ENCODE measurements at places on chromosomes 16 and 17.
A peak's percentile ranks its signal among the peaks of the same experiment; 100 is the strongest.

GRCh38 chr17:21239680-21240368 is 13.4 kb downstream of the NATD1 start:
- peak; percentile 74 for DNase-seq

DNA sequence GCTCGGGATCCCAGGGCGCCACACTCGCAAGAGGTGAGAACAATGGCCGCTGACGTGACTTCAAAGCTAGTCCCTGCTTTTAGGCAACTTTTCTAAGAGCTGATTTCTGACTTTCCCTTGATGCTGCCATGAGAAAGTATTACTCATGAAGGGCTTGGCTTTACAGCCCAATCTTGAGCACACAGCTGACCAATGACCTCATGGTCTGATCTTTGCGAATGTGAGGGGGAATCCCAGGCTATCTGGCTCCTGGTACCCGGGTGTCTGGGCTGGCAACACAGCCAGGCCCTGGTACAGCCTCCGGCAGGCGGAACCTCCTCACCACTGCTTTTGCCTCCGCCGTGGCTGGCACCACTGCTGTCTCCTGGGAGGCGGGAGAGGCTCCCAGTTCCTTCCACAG is 17.5 kb downstream of the NDUFAF8 start:
- no peak for DNase-seq

GRCh38 chr16:86508947-86509758 is 1.2 kb upstream of the FOXF1 start:
- DNase-seq = no peak

- DNase-seq = no peak
These were observed 165.6 kb upstream of the RPH3AL start for GRCh38 chr17:518047-518735.

DNA sequence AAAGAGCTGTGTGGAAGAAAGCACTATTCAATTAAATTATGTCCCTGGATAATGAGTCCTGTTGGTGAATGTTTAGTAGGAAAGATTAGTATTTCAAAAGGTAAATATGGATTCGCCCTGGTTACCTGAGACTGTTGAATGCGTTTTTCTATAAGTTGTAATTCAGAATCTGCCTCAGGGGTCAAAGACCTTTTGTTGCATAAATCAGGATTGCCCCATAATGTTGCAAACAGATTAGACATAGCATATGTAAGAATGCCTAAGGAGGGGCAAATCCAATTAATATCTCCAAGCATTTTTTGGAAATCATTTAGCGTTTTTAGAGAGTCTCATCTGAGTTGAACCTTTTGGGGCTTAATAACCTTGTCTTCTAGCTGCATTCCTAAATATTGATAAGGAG is 70.1 kb upstream of the ARL4D start:
- no peak for DNase-seq

GRCh38 chr17:79453481-79453880 is 157.4 kb downstream of the RBFOX3 start:
- no peak for DNase-seq

All from SK-N-SH (cell line).